Stimulated activated CD8-positive, alpha-beta memory T cell treated with anti-CD3 and anti-CD28 coated beads, Interleukin-4, amount 100 ng/mL, for 48 hours (primary cell): ENCODE measurements at places on chromosomes 4 and X.

- DNase-seq, result no peak
These were observed 287.6 kb downstream of the ARHGAP24 start for GRCh38 chr4:85762529-85762871.

DNA sequence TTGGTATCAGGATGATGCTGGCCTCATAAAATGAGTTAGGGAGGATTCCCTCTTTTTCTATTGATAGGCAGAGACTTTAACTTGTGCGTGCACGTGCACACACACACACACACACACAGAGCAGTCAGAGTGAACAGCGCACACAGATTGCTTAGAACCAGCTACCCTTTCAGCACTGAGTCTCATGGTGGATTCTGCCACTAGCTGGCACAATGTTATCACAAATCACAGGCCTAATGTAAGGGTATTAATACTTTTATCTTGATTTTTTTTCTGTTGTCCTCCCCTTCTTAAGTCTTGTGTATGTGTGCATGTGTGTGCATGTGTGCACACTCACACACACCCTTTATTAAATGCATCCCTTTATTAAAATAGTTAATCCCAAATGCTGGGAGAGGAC, 53.2 kb downstream of the HADH start:
- DNase-seq, result no peak

DNA sequence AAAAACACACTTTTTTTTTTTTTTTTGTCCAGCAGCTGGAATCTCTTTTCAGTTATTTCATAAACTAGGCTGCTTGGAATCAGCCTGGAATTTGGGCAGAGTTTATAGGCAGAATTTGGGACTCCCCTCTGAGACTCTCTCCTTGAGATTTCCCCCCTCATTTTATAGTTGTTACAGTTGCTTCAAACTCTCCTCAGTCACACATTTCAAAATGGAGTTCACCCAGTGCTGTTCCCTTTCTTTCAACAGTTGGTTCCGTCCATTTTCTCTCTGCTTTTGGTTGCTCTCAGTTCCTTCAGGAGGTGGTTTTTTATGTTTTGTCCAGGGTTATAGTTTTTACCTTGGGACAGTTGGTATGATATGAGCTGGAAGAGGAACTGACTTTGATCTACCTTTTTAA, 27.5 kb downstream of the NSD2 start:
- no peak for DNase-seq

DNA sequence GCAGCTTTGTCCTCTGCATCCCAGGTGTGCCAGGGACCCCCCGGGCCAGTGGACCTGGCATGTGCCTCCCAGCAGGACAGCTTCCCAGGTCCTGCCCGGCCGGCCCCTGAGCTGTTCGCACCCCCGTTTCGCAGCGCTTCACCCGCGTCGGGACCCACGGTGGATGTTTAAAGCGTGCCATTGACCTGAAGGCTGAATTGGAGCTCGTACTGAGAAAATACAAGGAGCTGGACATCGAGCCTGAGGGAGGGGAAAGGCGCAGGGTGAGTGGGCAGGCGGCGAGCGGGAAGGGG, 7.9 kb downstream of the UVSSA start:
- no peak for DNase-seq

- DNase-seq, result peak; percentile 21
These were observed 121.5 kb downstream of the PPEF1 start for GRCh38 chrX:18828832-18829404.

DNA sequence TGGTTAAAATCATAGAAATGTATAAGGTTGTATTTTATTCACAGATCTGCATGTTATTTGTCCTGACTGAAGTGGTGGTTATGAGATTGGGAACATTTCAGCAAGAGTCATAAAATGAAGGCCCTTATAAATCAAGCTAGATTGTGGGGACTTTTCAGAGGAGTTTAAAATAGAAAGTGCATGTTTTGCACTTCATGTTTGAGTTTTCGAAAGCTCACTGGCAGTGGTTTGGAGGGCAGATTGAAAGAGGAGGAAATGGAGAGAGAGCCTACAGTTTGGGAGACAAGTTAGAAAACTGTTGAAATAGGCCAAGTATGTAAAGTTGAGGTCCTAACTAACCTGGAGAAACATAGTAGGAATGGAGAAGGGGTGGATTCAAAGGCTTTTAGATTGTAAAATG, 124.9 kb downstream of the KDM6A start:
- no peak for DNase-seq

DNA sequence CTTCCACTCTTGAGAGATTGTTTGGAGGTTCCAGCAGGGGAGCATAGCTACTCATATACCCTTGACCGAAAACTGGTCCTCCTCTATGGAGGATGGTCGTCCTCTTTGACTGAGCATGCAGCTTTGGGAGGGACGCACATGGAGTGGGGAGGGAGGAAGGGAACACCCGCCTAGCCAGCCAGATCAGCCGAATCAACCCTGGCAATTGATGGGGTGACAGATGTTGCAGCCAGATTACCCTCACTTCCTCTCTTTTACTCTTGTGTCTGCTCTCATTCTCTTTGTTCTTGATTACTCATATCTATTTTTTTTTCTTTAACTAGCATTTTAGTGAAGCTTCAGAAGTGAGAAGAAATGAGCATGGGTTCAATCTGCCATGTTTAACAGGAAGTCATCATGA, 19.6 kb downstream of the MGST2 start:
- no peak for DNase-seq

DNA sequence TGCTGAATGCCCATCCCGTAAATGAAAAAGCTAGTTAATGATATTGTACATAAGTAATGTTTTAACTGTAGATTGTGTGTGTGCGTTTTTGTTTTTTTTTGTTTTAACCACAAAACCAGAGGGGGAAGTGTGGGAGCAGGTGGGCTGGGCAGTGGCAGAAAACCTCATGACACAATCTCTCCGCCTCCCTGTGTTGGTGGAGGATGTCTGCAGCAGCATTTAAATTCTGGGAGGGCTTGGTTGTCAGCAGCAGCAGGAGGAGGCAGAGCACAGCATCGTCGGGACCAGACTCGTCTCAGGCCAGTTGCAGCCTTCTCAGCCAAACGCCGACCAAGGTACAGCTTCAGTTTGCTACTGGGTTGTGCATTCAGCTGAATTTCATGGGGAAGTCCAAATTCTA, at the start of gene SPP1:
Gene SPP1 (plus strand): TSS at position 249 of the 400 bp plus-strand sequence. CDS start 1,182 bp downstream, outside the sequence.
- DNase-seq, result peak; percentile 34

- no peak for DNase-seq
These were observed 120.9 kb downstream of the CHIC2 start for GRCh38 chr4:53943345-53944085.
